ENCODE measurements at places on chromosomes 3 and 15.

DNA sequence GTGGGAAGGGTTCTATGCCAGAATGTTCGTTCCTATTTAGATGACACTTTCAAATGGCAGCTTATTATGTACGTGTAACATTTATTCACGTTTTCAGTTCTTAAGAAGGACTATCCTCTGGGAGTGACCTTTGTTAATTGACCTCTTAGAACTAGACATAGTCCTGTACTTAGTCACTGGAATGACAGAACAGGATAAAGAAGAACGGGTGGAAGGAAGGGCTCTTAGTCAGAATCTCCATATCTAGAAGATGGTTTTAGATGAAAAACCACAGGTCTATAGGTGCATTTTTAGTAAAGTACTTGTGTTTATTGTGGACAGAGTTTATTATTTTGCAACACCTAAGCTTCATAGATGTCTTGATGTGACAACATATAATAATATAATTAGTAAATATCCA, 6.5 kb downstream of the METTL6 start:
- DNase-seq = no peak

- DNase-seq = no peak
These were observed 712.5 kb downstream of the PLOD2 start for GRCh38 chr3:145448436-145448835.

DNA sequence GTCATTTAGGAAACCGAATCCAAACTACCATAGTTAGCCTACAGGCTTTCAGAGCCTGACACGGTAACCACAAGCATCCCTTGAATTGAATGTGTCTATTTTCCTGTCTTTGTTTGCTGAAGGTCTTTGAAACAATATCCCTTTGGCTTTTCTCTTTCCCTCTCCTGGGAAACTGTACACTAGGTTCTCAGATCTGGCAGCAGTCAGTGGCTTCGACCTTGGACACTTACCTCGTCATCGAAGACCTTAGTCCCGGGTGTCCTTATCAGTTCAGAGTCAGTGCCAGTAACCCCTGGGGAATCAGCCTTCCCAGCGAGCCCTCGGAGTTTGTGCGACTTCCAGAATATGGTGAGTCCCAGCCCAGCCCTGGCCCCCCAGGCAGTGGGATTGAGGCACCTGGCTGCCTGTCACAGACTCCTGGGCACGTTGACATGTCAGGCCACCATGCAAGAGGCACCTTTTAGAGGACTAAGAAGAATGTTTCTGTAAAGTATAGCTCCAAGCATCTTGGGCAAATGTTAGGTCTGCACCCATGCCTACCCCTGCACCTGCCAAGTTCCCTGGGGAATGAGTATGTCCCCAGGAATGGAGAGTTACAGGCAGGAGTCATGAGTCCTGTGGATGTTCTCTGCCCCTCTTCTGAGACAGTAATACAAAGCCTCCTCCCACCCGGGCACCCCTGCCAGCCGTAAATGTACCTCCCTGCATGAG, 30.4 kb upstream of the UMPS start:
- no peak for DNase-seq

DNA sequence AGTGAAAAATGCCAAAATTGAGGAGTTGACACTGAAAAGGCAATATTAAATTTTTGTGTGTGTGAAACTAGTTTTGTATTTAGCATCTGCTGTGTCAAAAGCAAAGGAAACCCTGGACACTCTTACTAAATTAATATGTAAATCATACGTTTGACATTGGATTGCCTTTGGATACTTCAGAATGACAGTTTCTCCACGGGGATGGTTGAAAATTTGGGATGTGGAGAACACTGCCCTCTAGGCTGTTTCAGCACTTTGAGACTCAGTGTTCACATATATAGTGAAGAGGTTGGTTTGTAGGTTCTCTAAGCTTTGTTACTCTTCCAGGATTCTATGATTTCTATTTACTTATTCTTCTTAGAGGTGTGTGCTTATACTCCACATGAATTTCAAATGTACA, 3.0 kb downstream of the ROBO2 start:
- DNase-seq = no peak

DNA sequence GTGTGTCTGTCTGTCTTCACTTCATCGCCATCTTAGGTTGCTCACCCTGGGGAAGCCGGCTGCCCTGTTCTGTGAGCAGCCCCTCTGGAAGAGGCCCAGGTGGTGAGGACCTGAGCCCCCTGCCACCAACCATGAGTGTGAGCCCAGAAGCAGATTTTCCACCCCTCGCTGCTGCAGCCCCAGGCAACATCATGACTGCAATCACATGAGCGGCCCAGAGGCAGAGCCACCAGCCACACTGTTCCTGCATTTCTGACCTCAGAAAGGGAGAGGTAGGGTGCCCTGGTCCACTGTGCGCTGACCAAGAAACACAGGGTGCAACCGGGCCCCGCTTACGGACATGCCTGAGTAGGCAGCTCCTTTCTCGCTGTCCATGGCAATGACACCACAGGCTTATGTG, 92.3 kb upstream of the IQSEC1 start:
- no peak for DNase-seq

- DNase-seq = no peak
These were observed 363 bp downstream of the EMC3 start for GRCh38 chr3:9986230-9986725.

DNA sequence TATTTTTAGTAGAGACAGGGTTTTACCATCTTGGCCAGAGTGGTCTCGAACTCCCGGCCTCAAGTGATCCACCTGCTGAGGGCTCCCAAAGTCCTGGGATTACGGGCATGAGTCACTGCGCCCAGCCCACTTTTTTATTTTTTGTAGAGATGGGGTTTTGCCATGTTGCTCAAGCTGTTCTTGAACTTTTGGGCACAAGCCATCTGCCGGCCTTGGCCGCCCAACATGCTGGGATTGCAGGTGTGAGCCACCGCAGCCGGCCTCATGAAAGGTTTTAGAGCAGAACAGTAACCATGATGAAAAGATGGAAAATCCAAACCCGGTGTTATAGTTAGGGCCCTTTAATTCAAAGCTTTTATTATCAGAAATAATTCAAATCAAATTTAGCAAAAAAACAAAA, 15.6 kb upstream of the MB21D2 start:
- DNase-seq = no peak

DNA sequence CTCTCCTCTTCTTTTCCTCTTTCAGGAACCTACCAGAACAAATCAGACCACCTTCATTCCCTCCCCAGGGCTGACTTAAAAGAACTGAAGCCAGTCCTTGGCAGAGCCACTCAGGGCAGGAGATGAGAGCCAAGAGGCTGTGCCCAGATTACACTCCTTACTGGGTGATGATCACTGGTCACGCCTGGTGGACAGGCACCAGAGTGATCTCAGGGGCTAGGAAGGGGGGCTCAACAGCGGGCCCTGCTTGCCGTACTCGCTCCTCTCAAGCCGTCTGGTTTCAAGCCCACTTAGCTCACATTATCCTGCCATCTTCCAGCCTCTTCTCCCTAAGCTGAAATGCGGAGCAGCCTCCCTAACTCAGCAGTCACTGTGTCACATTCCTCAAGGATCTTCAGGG, 1.7 kb upstream of the FAH start:
- DNase-seq = no peak

- no peak for DNase-seq
These were observed 240.3 kb downstream of the FGF12 start for GRCh38 chr3:192487033-192487432.

GRCh38 chr3:141065258-141065657, 14.1 kb downstream of the SPSB4 start:
- no peak for DNase-seq

GRCh38 chr3:110623571-110623970, 448.0 kb upstream of the NECTIN3 start:
- no peak for DNase-seq

GRCh38 chr3:173467501-173467900, 70.0 kb downstream of the NLGN1 start:
- no peak for DNase-seq

DNA sequence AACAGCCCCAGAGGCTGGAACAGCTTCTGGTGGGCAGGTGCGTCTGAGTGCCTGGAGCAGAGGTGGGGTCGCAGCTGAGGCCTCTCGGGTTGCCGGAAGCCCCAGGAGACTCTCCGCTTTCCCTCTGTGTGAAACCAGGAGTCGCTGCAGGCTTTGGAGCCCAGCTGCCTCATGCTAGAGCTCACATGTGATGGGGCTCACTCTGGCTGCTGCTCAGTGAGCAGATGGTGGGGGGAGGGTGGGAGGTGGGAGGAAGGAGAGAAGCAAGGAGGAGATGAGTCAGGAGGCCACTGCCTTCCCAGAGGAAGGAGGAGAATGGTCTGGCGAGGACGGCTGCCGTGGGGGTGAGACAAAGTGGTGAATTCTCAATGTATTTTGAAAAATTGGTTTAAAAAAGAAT, 290.1 kb upstream of the CHRNA7 start:
- DNase-seq = peak; percentile 64

- DNase-seq = no peak
These were observed 3.9 kb upstream of the HEG1 start for GRCh38 chr3:125059488-125060245.

DNA sequence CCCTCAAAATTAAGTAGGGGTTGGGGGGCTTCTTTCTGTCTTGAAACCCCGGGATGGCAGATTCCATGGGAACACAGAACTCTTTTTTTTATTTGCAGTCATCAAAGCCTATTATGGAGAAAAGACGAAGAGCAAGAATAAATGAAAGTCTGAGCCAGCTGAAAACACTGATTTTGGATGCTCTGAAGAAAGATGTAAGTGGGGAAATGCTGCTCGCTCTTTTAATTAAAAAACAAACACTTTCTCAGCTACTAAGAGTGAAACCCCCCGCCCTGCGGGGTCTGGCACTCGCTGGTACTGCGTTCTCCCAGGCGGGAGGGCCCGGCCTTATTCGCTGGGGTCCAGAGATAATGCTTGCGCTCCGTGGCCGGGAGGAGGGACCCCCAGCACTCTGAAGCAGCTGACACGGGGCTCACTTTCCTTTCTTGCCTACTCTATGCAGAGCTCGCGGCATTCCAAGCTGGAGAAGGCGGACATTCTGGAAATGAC, 615 bp downstream of the HES1 start:
- no peak for DNase-seq

- no peak for DNase-seq
These were observed 13.2 kb upstream of the RPL32 start for GRCh38 chr3:12854565-12854964.

DNA sequence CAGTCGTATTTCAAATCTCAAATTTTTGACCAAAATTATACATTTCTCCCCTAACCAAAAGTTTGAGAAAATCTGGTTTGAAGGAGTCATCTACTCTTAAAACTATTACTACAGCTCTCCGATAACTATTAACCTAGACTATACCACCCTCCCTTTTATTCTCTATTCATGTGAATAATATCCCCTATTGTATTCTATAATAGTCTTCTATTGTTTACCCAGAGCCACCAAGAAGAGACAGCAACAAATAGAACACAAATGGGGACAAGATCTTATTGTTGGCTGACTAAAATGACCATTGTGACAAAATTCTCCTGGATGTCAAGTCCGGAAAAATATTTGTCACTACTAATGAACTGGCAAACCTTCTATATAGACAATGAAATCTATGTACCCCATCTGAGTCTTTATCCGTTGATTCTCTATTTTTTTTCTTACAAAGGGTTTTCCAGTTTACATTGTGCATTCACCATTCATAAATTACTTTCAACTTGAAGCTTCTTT, 618.0 kb downstream of the CADM2 start:
- DNase-seq = no peak

DNA sequence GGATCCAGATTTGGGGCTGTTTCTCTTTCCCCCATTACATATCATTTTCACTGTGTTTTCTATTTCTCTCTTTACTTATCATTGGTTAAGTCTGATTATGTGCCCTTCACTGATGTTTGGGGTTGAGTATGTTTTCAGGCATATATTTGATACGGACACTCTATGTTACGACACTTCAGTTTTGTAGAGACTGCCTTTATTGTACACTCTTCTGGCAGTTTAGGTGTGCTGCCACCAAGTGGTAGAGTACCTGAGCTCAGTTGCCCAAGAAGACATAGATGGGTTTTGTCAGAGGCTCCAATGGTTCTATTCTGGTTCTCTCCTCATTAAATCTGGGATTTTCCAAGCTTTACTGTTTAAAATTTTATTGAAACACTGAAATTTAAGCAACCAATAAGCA, 255.0 kb upstream of the ROPN1 start:
- no peak for DNase-seq

DNA sequence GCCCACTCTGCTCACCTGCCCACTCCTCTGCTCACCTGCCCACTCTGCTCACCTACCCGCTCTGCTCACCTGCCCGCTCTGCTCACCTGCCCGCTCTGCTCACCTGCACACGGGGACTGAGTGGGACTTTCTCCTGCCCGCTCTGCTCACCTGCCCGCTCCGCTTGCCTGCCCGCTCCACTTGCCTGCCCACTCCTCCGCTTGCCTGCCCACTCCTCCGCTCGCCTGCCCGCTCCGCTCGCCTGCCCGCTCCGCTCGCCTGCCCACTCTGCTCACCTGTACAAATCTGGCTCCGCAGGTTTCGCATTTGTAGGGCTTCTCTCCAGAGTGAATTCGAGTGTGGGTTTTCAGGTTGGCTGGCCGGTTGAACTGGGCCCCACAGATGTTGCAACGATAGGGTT, 20.0 kb downstream of the BCL6 start:
- DNase-seq = no peak

DNA sequence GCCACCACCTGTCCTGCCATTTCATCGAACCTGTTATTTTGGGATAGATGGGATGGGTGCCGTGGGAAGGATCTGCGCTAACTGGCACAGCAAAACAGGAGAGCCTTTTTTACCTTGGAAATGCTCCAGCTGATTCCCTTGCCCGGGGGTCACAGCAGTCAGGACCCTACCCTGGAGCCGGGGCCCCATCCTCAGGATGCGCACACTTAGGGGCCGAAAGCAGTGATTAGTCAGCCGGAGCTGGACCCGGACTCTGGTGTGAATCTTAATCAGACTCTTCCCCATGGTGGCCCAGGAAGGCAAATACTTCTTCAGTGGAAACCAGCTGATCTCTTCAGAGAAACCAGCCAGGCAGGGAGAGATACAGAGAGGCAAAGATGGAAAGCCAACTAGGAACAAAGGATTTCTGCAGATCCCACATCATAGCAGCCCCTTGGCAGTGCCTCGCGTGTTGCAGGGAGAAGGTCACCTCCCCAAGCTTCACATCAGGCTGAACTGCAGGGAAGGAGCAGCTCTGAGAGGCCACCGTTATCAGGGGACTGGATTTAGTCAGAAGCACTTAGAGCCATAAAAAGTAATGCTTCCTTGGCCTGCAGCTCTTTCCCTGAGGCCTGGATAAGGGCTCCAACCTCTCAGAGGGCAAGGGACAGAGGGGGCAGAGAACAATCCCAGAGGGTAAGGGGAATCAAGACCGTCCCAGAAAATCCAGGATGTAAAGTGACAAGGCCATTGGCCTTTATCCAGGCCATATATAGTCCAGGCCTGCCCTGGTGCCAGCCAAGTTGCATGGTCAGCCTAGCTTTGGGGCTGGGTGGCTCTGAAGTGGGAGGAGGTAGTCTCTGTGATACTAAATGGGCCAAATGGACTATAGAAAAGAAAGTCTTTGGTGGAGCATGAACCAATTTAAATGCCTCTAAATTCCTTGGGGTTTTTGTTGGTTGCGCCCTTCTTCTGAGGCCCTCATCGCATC, 52.9 kb downstream of the WDR76 start:
- no peak for DNase-seq

DNA sequence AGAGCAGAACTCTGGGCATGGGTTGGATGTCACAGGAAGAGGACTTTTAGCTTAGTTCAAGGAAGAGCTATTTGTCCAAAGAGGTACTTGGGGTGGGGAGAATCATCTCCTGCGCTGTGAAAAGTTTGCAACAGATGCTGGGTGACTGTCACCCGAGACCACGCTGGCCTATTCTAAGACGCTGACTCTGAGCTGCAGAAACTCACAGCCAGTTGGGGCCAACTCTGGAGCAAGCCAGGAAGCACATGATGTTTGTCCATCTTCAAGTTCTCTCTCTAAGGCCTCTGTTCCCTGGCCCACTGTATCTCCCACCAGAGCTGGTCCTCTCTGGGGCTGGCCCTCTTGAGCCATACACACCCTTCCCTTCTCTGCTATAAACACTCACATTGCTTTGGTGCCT, 17.9 kb upstream of the CDCP1 start:
- DNase-seq = no peak
